ENCODE measurements at places on chromosomes 13 and 19. TPM values are rescaled to one million over a fixed set of nuclear protein-coding genes. Genes with fewer than 3 reads are reported as not detected.

- no peak for DNase-seq
Observed at GRCh38 chr13:43111559-43112400, 88.4 kb downstream of the DNAJC15 start.

Gene KLK1
- 0.63 TPM for polyA plus RNA-seq

Gene HCN2
- polyA plus RNA-seq = 0.35 TPM

Gene ZFP36
- 10.4 TPM for polyA plus RNA-seq

Gene COG3
- polyA plus RNA-seq = 17.0 TPM
